ENCODE measurements at places on chromosomes 6 and 20.

- no peak for DNase-seq
Observed at GRCh38 chr20:63241272-63241671, 5.6 kb downstream of the BIRC7 start.

DNA sequence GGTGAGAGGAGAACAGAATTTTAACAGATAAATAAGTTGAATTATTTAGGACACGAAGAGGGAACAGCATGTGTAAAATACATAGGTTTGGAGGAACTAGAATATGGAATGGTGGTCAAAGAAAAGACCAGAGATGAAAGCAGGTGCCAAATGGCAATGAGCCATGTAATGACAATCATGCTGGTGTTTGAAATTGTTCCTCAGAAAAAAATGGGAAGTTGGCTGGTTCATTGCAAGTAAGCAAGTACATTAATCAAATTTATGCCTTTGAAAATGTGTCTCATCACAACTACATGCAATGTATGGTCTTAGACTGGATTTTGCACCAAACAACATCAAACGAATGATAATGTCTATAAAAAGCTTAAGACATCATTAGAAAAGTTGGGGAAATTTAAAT, 83.3 kb downstream of the SPTLC3 start:
- DNase-seq = no peak

GRCh38 chr6:169158691-169159090, 95.0 kb downstream of the THBS2 start:
- DNase-seq = no peak

- no peak for DNase-seq
Observed at GRCh38 chr20:57991211-57991881, 237.1 kb downstream of the ANKRD60 start.

DNA sequence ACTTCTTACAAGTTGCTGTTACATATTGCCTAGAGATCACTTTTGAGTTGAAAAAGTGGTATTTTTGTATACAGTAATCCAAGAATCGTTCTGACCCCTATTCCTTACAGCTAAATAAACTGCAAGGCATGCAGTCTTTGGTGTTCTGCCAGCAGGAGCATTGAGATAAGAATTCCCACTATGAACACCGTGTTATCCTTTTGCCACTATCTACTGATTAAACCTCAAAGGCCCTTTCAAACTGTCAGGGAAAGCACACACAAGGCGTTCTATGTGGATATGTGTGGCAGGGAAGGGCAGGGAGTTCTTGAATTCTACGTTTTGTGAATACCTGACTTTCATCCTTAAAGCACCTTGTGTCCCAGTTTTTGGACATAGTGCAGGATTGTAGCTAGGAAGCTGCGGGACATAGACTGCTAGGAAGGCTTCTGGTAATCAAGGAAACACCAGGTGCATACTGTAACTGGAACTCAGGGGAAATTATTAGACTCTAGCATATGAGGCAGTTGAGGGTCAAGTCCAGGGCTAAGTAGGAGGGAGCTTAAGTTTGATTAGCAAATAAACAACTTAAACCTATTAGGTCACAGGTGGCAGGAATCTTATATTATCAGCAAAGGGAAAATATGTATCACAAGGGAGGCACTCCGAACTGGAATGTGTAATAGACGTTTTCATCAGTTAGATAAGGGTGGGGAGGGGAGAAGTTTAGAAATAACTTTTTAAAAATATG, 506.6 kb downstream of the RNF144B start:
- DNase-seq = no peak

GRCh38 chr20:37416848-37417616, 71.1 kb downstream of the SRC start:
- no peak for DNase-seq

- no peak for DNase-seq
Observed at GRCh38 chr6:134020071-134020470, 32.4 kb downstream of the SLC2A12 start.

DNA sequence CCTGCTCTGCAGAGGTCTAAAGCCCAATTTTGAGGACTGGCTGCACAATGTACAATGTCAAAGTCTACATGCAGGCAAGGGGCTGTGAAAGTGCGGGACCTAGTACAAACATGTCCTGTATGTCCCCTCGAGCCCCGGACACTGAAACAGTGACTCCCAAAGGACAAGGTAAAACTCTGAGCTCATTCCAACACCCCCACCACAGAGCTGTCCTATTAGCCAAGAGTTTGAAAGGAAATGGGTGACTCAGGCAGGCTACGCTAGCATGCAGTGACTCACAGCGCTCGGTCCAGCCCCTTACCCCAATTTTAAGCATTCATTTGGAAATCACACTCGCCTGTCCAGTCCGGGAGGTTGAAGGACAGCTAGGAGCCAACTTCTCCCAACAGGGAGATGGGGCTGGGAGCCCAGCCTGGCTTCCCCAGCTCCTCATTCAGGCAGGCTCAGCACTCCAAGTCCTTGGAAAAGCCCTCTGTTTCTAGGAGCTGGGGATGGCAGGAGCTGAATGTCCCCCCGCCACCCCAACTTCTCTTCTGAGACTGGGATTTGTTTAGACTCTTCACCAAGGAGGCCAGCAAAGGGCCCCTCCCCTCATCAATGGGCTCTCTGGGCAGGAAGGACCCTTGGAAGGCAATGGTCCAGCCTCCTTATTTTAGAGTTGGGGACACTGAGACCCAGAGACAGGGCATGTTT, 3.9 kb downstream of the SDC4 start:
- no peak for DNase-seq

- DNase-seq = no peak
Observed at GRCh38 chr6:167578371-167578901, 248.3 kb upstream of the AFDN start.

- DNase-seq = no peak
Observed at GRCh38 chr6:52340603-52340880, 21.4 kb upstream of the PAQR8 start.

GRCh38 chr6:147285087-147285855, 81.1 kb downstream of the STXBP5 start:
- no peak for DNase-seq

GRCh38 chr6:92944132-92944531, 475.2 kb downstream of the EPHA7 start:
- DNase-seq = no peak

DNA sequence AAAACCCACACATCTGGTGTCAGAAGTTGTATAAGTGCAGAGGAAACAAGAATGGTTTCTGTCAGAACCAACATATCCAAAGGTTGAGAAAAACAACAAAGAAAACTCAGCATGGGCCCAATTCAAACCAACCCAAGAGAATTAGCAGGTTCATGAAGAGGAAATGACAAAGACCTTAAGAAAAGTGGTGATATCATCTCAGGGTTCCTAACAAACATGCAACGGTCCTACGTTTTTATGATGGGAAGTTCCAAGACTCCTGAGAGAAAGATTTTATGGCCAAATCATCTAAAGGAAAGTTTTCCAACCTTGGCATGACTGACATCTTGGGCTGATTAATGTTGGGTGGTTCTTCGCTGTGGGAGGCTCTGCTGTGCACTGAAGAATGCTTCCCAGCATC, 23.0 kb downstream of the TFB1M start:
- no peak for DNase-seq

DNA sequence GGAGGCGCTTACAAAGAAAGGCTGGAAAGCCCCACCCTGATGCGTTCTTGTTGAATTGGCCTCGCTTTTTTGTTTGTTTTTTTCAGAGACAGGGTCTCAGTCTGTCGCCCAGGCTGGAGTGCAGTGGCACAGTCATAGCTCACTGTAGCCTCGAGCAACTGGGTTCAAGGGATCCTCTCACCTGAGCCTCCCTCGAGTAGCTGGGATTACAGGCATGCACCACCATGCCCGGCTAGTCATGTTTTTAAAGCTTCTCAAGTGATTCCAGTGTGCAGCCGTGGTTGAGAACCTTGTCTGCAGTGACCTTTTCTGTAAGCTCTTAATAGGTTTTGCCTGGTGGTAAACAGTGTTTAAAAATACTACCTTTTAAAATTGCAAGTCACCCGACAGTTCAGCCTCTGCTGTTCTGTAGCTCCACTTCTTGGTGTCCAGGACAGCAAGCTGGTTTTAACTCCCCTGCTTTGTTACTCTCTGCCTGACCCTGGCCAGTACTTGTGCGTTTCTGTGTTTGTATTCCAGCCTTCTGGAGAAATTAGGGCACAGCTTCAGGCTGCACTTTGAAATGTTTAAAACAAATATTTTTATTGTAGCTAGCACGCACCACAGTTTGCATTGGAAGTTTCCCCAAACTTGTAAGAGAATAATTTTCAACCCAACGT, 54.4 kb downstream of the KDM1B start:
- no peak for DNase-seq

DNA sequence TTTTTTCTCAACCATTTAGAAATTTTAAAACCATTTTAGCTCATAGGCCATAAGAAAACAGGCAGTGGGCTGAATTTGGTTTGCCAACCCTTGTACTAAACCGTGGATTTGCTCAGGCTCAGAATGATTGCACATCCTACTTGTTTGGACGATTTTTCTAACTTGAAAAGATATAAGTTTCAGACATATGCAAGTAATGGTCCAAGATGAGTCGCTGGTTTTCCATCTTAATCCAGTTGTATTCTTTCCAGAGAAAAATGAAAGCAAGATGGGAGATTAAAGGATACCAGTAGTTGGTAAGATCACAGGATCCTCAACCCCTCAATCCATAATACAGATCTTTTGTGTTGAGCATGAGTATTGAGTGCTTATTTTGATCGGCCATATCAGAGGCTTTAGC, 250.9 kb downstream of the TINAG start:
- DNase-seq = no peak

- no peak for DNase-seq
Observed at GRCh38 chr6:42688281-42688680, 34.1 kb downstream of the PRPH2 start.

- DNase-seq = no peak
Observed at GRCh38 chr6:136609873-136610706, 59.9 kb upstream of the MAP7 start.

GRCh38 chr6:72206606-72207005, 320.3 kb downstream of the RIMS1 start:
- no peak for DNase-seq

DNA sequence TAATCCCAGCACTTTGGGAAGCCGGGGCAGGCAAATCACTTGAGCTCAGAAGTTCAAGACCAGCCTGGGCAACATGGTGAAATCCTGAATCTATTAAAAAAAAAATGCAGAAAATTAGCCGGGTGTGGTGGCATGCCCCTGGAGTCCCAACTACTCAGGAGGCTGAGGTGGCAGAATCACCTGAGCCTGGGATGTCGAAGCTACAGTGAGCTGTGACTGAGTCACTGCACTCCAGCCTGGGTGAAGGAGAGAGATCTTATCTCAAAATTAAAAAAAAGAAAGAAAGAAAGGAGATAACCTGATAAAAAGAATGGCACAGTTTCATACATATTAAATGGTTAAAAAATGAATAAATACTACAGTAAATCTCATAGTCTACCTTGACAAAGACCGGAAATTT, 123.6 kb upstream of the TNFAIP3 start:
- no peak for DNase-seq

DNA sequence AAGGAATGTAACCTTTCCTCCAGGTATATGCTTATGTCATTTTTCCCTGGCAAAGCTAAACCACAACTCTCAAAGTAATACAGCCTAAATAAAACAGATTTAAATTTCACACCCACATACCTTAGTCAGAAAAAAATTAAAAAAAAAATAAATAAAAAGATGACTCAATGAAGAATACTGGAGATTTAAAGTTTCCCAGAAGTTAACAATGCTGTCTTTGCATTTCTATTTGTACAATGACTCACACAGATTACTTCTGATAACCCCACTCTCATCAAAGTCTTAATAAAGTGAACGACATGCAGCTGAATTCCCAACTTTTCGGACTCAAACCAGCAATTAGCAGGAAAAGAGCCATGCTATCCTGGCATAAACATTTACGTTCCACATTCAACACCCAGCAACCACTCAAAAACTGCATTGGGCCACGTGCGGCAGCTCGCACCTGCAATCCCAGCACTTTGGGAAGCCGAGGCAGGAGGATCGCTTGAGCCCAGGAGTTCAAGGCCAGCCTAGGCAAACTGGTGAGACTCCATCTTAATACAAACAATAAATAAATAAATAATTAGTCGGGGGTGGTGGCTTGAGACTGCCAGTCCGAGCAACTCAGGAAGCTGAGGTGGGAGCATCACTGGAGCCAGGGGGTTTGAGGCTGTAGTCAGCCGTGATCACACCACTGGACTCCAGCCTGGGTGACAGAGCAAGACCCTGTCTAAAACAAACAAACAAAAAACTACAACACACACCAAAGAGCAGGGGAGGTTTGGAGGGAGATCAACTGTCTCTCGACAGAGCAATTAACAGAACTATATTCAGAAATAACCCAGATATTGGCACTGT, 130.5 kb downstream of the WDR27 start:
- no peak for DNase-seq

- no peak for DNase-seq
Observed at GRCh38 chr6:124674042-124674441, 288.2 kb upstream of the RNF217 start.

- DNase-seq = peak; percentile 76
Observed at GRCh38 chr6:166999145-166999883, at the start of gene CEP43. Gene CEP43 (plus strand): TSS chr6:166999397. CDS start chr6:166999413, 16 bp downstream.
